ENCODE measurements at places on chromosomes 3 and 15. TPM values are rescaled to one million over a fixed set of nuclear protein-coding genes. Genes with fewer than 3 reads are reported as not detected.

DNA sequence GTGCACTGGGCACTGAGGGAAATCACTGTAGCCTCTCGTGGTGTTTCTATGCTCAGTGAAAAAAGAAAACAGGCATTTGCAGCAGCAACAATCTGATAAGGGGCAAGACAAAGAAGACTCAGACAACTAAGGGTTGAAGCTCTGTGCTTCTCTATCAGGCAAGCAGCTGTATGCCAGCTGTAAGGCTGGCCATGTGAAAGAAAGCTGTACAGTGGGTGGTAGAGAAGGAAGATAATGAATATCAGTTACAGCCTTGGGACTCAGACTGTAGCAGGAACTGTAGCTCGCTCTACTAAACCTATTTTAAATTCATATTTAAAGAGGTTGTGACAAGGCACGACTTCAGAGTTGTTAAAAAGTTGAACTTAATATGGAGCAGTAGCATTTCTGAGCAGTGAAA is 76.3 kb downstream of the VGLL3 start:
- DNase-seq = no peak
- no peak overlapping the region for H3K4me3 ChIP-seq
- no peaks in the 10 kb centered on the region for H3K36me3 ChIP-seq
- no peak overlapping the region for H3K27ac ChIP-seq
- H3K27me3 ChIP-seq = no peaks in the 10 kb centered on the region

DNA sequence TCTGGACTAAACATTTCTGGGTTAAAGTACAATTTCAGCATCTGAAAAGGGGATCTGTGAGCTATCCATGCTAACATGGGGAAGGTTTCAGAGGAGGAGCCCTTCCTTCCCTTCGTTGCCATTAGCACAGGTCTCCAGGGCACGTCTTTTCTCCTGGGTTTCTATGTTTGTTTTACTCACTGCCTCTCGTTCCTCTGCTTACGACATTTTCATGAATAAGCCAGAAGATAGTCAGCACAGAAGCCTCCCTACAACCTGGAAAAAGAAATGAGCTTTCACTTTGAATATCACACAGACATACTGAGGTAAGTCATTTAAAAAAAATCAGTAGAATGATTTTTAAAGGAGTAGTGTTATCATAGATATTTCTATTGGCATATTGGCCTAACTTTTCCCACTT is 117.2 kb upstream of the KCNMB2 start:
- H3K36me3 ChIP-seq = no peaks in the 10 kb centered on the region
- H3K4me1 ChIP-seq = peaks cover 14% of the 10 kb centered on the region
- H3K27ac ChIP-seq = peak overlapping the region; percentile 94
- peak overlapping the region; percentile 57 for H3K4me3 ChIP-seq

GRCh38 chr3:46712191-46713049 is 5.2 kb downstream of the PRSS50 start:
- no peaks in the 10 kb centered on the region for H3K27me3 ChIP-seq
- no peaks in the 10 kb centered on the region for H3K4me1 ChIP-seq
- no peak overlapping the region for H3K27ac ChIP-seq

GRCh38 chr3:54856271-54856670 is 71.6 kb downstream of the LRTM1 start:
- H3K36me3 ChIP-seq = peaks cover 5% of the 10 kb centered on the region
- H3K4me1 ChIP-seq = peaks cover 41% of the 10 kb centered on the region
- DNase-seq = no peak
- H3K4me3 ChIP-seq = no peak overlapping the region

DNA sequence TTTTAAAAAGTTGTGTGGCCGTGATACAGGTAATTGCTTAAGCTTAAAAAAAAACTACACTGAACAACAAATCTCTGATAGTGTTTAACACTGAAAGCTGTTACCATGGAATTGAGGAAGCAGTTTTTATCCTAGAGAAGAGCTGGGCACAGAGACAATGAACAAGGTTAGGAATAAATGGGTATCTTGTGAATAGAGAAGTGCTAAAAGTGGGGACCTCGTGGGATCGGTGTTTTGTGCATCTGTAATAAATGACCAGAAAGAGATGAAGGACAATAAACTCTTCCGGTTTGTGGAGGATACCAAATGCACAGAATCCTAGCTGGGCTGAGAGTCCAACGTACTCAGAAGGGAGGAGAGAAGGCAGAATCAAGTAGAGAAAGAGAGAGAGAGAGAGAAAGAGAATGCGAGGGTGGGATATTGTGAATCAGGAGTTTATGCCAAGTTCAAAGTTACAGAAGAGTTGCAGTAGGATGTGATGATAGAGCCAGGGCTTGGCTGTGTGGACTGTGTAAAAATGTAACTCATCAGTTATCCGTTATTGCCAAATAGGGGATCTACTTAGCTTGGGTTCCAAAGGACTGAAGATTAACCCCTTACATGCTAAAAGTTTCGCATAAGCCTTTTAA is 148.9 kb downstream of the IL20RB start:
- no peak for DNase-seq
- no peak overlapping the region for H3K4me3 ChIP-seq
- peaks cover 26% of the 10 kb centered on the region for H3K36me3 ChIP-seq

- no peaks in the 10 kb centered on the region for H3K27me3 ChIP-seq
- peaks cover 11% of the 10 kb centered on the region for H3K4me1 ChIP-seq
Observed at GRCh38 chr3:69326855-69327300, 59.0 kb downstream of the FRMD4B start.

Gene TMEM207
- total RNA-seq = not detected

DNA sequence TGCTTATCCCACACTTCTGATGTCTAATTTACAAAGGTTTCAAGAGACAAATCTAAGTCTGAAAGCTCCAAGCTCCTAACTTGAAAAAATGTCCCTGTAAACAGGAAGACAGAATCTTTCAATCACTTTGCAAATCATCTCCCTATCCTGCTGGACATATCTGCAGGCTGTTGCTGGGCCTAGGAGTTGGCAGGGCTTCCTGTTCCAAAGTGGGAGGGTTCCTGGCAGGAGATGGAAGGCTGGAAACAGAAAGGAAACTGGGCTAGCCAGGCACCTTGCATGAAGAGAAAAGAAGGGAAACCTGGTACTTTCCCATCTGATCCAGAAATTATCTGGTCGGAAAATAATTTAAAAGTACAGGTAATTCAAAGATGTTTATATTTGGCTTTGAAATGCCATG is 227.3 kb upstream of the IL12A start:
- peaks cover 40% of the 10 kb centered on the region for H3K4me1 ChIP-seq
- DNase-seq = peak; percentile 59
- H3K36me3 ChIP-seq = no peaks in the 10 kb centered on the region
- peak overlapping the region; percentile 90 for H3K27ac ChIP-seq

DNA sequence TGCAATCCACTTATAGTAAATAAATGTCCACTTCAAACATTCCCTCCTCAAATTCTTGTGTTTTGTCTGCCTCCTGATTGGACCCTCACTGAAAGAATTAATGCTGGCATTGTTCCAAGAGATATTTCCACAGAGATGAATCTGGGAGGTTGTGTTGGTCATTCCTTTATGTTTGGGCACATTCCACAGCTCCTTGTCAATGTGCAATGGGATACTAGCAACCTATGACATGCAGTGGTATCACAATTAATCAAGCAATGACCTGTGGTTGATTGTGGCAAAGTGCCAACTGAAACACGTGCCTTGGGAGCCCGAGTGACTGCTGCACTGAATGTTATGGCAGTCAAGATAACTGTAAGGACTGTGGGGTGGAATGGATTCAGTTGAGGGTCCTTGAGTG is 55.0 kb upstream of the SNRPN start:
- H3K27ac ChIP-seq = no peak overlapping the region
- H3K4me3 ChIP-seq = no peak overlapping the region
- no peaks in the 10 kb centered on the region for H3K4me1 ChIP-seq
- H3K36me3 ChIP-seq = peaks cover 5% of the 10 kb centered on the region
- DNase-seq = no peak

Gene SLC22A13
- total RNA-seq = 1.9 TPM

DNA sequence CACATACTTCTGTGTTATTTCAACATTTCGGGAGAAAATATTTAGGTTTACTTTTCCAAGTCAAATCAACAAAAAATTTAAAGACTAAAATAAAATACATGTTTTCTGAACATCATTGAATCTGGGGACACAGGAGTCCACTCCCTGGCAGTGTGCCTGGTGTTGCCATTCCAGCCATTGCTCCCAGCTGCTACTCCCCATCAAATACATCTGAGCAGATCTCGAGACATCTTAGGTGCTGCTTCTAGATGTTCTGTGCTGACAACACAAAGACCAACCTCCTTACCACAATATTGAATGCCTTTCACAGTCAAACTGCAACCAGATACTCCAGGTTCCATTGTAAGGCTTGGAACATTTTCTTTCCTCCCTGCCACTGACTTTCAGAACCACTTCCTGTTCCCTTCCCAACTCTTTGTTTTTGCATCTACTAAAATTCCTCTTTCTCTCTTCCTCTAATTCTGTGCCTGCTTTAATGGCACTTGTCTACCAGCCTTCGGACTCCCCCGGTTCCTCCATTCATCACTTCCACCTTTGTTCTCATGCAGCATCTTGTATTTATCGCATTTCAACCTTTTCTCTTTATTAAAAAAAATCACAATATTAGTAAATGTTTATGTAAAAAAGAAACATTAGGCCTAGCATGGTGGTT is 81.1 kb upstream of the SLC4A7 start:
- H3K27ac ChIP-seq = no peak overlapping the region
- H3K36me3 ChIP-seq = no peaks in the 10 kb centered on the region
- DNase-seq = no peak

Gene GOLGA6B
- not detected for total RNA-seq

- no peaks in the 10 kb centered on the region for H3K4me1 ChIP-seq
- H3K36me3 ChIP-seq = no peaks in the 10 kb centered on the region
- no peak for DNase-seq
- H3K27ac ChIP-seq = no peak overlapping the region
- no peak overlapping the region for H3K4me3 ChIP-seq
Observed at GRCh38 chr3:88000853-88001252, 58.0 kb downstream of the CGGBP1 start.

Gene BTLA
- not detected for total RNA-seq

- H3K36me3 ChIP-seq = no peaks in the 10 kb centered on the region
- H3K27me3 ChIP-seq = no peaks in the 10 kb centered on the region
- H3K27ac ChIP-seq = no peak overlapping the region
Observed at GRCh38 chr3:71451060-71451459, 132.5 kb downstream of the FOXP1 start.

GRCh38 chr3:160125258-160125657 is 100.0 kb upstream of the C3orf80 start:
- H3K27ac ChIP-seq = no peak overlapping the region
- DNase-seq = no peak
- H3K4me3 ChIP-seq = no peak overlapping the region
- no peaks in the 10 kb centered on the region for H3K27me3 ChIP-seq
